ENCODE measurements at places on chromosomes 4 and X. TPM values are rescaled to one million over a fixed set of nuclear protein-coding genes. Genes with fewer than 3 reads are reported as not detected.

The PPP3CA gene
- 6.9 TPM for polyA plus RNA-seq

DNA sequence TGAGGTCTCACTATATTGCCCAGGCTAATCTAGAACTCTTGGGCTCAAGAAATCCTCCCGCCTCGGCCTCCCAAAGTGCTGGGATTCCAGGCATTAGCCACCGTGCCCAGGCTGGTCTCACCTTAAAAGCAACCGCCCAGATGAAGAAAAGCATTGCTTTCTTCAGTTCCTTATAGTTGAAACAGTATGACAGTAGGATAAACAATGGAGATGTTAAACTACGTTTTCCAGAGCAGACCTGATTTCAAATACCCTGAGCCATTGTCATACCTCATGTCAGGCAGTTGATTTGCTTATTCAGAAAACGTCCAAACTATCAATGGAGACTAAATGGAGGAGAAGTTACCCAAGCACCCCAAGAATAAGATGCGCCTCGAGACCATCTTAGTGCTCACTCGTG, 26.3 kb upstream of the TMEM131L start:
- no peak for DNase-seq

DNA sequence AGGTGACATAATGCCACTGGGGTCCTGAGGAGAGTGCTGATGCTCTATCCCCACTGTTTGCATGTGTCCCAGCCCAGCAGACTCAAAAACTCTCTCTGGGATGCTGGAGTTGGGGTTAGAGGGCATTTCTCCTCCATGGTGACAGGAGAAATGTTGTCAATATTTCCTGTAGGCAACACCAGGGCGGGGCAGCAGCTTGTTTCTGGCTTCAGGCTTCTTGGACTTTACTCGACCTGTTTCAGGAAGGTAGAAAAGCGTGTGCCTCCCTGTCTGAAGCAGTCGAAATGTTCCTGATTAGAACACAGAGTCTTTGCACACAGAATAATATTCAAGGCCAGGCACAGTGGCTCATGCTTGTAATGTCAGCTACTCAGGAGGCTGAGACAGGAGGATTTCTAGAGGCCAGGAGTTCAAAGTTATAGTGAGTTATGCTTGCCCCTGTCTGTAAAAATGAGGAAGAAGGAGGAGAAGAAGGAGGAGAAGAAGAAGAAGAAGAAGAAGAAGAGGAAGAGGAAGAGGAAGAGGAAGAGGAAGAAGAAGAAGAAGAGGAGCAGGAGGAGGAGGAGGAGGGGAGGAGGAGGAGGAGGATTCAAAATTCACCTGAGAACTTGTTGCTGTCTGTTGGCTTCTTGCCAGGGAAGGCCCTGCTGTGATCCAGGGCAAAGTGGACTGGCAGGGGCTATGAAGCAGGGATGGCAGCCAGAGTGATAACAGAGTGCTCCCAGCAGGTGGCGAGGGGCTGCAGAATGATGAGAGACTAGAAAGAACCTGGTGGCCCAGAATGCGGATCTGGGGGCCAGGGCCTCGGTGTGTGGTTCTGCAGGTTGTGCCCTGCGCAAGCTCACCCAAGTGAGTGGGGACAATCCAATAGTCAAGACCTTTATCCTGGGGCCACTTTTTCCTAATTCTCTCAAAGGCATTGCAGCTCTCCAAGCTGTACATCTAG, 82.9 kb downstream of the RTL5 start:
- DNase-seq, result no peak

GRCh38 chrX:16319929-16320328, 152.6 kb downstream of the MAGEB17 start:
- DNase-seq, result no peak

GRCh38 chrX:46626566-46626965, 53.0 kb downstream of the CHST7 start:
- DNase-seq, result no peak

- DNase-seq, result no peak
Measured at GRCh38 chr4:159564615-159565014, 461.7 kb downstream of the RAPGEF2 start.

GRCh38 chr4:38060829-38061431, 100.7 kb downstream of the PTTG2 start:
- no peak for DNase-seq

DNA sequence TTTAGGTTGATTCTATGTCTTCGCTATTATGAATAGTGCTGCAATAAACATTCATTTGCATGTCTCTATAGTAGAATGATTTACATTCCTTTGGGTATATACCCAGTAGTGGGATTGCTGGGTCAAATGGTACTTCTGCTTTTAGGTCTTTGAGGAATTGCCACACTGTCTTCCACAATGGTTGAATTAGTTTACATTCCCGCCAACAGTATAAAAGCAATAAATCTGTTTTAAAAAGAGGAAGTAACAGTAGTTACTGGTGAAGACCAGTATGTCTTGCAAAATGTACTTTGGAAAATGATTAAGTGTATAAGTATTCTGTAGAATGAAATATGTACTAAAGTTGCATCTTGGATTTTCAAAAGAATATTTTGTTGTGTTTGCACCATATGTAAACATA, 77.3 kb downstream of the SHROOM4 start:
- no peak for DNase-seq

GRCh38 chr4:156420623-156421022, 467.0 kb upstream of the CTSO start:
- DNase-seq, result no peak
